Brain pericyte (primary cell): ENCODE measurements at places on chromosomes 3 and 15.

DNA sequence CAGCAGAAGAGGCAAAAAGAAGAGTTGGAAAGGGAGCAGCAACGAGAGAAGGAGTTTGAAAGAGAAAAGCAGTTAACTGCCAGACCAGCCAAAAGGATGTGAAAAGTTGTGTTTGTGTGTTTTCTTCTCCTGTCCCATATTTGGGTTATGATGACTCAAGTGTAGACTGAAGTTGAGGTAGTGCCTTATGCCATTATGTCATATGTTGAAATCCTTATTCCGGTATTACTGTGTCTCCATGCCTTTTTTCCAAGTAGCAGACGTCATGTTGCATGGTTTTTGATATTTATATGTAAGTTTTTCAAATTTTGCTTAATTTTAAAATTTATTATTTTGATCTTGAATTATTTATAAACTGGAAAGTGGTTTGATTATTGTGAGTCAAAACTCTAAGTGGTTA, 19.2 kb downstream of the BLOC1S6 start:
- DNase-seq: no peak

DNA sequence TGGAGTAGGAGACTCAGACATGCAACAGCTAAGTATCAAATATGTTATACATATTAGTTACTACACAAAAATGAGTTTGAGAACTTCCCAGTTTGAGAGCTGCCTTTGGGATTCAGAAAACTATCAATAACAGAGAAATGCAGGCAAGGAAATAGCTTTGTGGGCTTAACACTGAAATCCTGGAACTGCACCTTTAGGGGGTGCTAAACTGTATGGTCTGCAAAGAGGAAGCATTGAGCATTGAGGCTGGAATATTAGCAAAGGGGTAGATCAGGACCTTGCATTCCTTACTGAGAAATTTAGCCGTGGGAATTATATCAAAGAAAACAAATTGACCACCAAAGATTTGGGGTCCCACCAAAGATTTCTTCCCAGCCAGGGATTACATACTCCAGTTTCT, 580.0 kb downstream of the ZNF385D start:
- DNase-seq: no peak

- no peak for DNase-seq
Observed at GRCh38 chr15:40843885-40844695, at the start of gene SPINT1. SPINT1 (plus strand) TSS chr15:40844048; CDS start chr15:40844555, 507 bp downstream.

DNA sequence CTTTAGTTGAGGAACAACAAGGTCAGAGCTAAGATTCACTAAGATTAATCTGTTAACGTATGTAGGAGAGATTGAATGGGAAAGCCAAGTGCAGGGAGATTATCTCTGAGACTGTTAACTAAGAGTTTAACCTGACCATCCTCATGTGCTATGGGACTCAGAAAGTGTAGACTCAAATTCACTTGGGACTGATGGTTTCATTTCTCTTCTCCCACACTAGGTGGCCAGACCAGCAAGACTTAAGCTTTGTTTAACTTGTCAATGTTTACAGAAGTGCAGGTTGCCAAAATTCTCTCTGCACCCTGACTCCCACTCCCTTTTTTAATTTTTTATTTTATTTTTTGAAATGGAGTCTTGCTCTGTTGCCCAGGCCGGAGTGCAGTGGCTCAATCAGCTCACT, 6.3 kb upstream of the HEXA start:
- no peak for DNase-seq

DNA sequence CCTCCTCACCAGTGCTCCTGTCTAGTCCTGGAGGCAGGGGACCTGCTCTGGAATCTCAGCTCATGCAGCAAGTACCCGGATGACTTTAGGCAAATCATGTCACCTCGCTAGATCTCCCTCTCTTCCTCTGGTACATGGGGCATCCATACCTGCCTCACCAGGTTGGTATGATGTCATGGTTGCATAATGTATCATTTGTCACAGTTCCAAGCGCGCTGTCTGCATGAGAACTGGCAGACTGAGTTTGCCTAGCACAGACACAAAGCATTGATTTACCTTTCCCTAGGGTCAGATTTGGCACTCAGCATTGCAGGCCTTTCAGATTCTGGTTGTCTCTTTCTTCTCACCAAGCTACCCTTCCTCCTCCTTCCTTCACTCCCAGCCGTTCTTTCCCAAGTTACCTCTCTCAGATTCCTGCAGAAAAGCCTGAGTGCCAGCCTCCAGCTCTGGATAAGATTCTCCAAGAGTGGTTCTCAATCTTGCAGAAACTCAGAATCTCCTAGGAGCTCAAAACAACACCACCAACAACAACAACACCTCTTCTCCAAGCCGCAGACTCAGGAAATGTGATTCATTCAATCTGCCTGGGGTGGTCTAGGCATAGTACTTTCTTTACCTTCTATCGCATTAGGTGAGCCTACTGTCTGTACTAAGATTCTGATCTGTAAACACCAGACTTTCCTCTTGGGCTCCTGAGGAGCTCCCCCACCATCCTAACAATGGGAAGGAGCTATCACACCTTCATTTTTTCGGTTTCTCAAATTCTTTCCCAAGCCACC, 29.5 kb downstream of the FAM43A start:
- no peak for DNase-seq

DNA sequence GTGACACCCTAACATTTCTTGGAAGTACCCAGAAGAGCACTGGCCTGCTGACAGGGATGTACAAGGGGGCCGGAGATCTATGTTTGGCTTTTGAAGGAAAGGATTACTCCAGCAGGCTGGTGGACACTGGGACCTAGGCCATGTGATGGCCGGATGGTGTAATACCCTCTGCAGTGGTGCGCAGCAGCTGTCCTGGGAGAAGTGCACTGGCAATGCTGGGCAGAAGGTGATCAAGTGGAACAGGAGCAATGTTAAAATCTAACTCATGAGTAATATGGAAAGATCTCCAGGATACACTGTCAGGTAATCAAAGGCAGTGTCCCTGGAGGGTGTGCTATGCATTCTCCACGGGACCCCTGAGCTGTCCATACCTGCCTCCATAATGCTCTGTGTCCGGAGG, 71.2 kb upstream of the POMGNT2 start:
- no peak for DNase-seq

GRCh38 chr3:171955598-171955997, 83.8 kb upstream of the FNDC3B start:
- no peak for DNase-seq

- no peak for DNase-seq
Observed at GRCh38 chr15:47206358-47206978, 510.8 kb upstream of the SEMA6D start.

GRCh38 chr3:187040516-187041361, 98.6 kb downstream of the RPL39L start:
- DNase-seq: no peak

- DNase-seq: no peak
Observed at GRCh38 chr15:78879517-78880241, 7.0 kb downstream of the MORF4L1 start.

DNA sequence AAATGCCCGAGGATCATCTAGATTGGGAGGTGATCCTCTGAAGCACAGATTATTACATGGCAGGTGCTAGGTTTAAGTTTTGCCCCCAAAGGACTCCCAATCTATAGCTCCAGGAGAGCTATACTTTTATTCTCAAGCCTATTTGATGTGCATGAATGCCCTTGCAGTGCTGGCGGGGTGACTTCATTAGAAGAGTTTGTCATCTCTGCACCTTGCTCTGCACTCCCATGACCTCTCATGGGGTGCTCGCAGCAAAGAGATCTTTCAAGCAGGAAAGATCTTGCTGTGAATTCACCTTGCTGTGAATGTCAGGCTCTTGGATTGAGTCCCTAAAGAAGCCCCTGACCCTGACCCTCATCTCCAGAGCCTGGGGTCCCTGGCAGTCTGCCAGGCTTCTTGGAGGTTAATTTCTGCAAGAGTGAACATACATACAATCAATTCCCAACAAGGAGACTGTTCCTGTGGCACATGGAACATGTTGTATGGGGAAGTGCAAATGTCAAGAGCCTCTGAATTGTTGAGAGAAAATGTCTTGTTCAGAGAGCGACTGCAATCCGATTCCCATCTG, 45.9 kb downstream of the FAM43A start:
- DNase-seq: no peak

- DNase-seq: no peak
Observed at GRCh38 chr15:92653366-92653765, 2.2 kb downstream of the FAM174B start.

DNA sequence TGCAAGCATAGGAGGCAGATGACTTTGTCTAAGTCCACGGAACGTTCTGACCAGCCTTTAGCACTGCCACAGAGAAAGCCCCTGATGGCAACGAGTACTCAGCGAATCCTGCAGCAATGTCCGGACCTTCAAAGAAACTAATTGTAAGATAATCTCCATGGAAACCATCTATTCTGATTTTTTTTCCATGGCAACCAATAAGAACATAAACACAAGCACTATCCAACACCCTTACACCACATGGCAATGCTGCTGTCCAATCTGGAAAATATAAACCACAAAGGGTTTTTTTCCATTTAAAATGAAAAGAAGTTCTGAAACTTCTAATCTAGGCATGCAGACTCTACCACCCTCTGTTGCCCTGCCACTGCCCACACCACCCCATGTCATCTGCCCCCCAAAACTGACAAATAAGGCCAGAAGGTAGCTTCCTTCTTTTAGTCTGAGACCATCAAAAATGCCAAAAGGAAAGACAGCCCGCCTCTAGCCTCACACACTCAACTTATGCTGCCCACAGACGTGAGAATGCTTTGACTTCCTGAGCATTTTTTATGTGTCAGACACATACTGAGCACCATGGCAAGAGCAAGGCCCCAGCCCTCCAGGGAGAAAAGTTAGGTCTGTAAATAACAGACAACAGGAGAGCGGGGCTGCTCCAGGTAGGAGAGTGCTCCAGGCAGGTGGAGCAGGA, 44.5 kb downstream of the POC1A start:
- DNase-seq: no peak

DNA sequence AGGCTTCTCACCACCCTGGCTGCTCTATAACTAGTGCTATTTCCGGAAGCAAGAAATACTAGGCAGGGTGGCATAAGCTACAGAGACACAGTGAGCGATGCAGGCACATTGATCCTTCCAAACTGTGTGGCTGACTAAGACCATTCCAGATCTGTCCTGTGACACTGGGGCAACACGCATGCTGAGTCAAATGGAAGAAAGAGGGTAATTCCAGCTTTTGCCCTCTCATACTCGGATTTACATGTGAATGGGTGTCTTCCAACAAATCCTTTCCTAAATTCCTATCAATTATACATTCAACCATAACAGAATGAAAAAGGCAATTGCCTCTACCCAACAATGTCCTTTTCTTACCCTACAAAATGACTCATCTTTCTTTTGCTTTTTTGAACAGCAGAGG, 5.1 kb downstream of the FSIP1 start:
- no peak for DNase-seq

DNA sequence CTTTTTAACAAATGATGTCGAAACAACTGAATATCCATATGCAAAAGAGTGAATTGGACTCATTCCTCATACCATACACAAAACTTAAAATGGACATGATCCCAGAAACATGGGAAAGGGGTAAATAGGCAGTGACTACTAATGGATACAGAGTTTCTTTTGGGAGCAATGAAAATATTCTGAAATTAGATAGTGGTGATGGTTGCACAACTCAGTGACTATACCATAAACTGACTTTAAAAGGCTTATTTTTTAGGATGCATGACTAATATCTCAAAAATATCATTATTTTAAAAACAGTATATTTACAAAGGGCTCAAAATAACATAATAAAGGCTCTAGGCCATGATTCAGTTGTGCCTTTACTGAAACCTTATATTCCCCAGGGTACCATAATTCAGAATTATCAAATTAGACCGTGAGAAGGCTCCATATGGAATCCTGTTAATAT, 16.3 kb upstream of the ATP13A3 start:
- no peak for DNase-seq

GRCh38 chr15:57356178-57356577, 20.1 kb upstream of the CGNL1 start:
- DNase-seq: no peak

- no peak for DNase-seq
Observed at GRCh38 chr3:40631341-40631995, 106.7 kb downstream of the ZNF621 start.

DNA sequence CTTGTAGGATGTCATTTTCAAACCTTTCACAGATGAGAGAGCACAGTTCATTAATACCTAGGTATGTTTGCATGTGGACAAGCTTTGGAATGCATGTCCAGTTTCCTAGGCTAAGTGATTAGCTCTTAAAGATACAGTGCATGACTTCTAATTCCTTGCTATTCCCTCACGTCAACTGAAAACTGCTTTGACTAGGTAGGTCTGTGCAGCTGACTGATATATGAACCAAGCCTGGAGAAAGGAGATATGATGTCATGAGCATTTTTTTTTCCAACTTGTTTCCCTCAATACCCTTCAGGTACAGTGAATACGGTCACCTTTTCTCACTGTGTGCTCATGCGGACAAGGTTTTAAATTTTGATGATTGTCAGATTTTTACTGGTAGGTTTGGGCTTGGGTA, 41.6 kb upstream of the TASOR start:
- no peak for DNase-seq

DNA sequence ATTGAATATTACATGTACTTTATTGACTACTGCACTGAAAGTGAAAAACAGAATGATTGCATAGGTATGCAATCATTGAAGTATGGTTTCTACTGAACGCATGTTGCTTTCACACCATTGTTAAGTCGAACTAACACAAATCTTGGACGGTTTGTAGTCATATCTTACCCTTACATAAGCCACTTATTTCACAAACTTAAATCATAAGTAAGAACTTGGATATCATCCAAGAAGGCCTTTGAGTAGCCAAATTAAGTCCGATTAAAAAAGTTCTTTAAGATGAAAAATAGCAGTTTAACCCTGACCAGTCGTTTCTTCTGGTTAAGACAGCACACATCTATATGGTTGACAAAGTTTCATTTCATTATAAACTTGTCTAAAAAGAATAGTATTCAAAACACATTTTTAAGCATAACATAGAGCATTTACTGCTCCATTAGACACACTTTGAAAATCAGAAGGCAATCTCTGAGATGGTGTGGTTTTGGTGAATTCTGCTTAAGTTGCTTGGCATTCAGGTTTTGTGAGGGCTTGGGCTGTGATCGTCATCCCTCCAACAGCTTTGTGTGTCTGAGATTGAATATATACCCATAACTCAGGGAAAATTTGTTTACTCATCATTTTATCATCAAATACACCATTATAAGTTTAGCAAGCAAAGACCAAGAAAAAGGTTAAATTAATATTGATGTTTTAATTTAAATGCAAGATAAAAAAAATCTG, 92.2 kb downstream of the NFKBIZ start:
- DNase-seq: no peak

DNA sequence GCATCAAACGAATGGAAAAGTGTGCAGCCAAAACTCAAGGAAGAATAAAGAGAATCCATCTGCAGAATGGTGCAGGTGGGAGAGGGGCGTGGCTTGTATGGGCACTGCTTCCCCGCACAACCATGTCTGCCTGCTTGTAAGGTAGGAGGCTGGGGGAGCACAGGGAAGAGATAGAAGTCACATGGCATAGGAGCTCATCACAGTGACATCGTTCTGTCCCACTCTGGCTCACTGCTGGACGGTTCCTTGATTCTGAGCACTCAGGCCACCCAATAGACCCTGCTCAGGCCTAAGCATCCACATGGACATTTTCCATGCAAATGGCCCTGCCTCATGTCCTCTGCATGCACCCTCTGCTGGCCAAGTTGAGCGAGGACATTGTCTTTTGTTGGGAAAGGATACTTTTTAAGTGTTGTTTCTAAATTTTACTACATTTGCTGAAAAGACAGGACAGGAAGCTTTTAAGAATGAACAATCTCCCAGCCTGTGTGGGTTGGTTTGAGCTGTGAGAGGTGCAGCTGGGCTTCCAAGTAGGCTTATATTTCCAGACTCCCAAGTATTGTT, 3.1 kb downstream of the MYLK start:
- no peak for DNase-seq

- no peak for DNase-seq
Observed at GRCh38 chr3:119627461-119627860, 29.8 kb downstream of the PLA1A start.

GRCh38 chr3:189013224-189013888, 158.4 kb upstream of the TPRG1 start:
- DNase-seq: no peak
